ENCODE measurements at places on chromosomes 7 and 10. TPM values are rescaled to one million over a fixed set of nuclear protein-coding genes. Genes with fewer than 3 reads are reported as not detected.
A peak's percentile ranks its signal among the peaks of the same experiment; 100 is the strongest.

DNA sequence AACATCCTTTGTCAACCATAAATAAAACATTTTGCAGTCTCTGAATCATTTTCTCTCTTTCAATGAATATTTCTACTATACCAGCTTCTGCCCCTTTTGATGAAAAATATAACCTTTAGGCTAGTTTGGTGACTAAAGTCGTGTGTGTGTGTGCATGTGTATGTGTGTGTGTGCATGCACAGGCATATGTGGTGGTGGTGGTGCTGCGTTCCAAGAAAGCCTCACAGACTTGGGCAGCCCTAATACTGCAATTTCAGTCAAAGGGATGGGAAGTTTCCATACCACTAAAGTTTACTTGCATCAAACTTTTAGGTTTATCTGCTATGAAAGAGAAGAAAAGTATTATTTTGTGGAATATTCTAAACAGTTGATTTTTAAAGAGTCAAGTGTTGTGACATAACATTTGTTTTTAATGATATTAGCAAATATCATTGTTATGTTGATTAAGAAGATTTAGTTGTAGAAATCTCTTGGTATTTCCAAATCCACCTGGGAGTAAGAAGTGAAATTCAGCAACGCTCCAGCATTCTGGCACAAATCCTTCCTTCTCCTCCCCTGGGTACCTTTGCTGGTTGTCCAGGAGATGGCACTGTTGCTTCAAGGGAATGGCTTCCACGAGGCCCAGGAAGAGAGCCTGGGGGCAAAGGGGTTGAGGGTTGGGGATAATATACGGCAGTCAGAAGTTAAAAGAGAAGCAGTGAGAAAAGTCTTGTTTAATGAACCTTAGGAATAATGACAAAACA is 41.5 kb downstream of the ASB4 start:
- no peak overlapping the region for H3K27ac ChIP-seq
- no peaks in the 10 kb centered on the region for H3K27me3 ChIP-seq
- no peak overlapping the region for H3K4me3 ChIP-seq
- H3K4me1 ChIP-seq = no peaks in the 10 kb centered on the region

Gene GPC2
- total RNA-seq = 61.0 TPM

- no peaks in the 10 kb centered on the region for H3K27me3 ChIP-seq
- DNase-seq = no peak
- H3K36me3 ChIP-seq = peaks cover 6% of the 10 kb centered on the region
- H3K27ac ChIP-seq = no peak overlapping the region
Observed at GRCh38 chr7:155694851-155695250, 50.4 kb downstream of the RBM33 start.

Gene TMEM270
- not detected for total RNA-seq

DNA sequence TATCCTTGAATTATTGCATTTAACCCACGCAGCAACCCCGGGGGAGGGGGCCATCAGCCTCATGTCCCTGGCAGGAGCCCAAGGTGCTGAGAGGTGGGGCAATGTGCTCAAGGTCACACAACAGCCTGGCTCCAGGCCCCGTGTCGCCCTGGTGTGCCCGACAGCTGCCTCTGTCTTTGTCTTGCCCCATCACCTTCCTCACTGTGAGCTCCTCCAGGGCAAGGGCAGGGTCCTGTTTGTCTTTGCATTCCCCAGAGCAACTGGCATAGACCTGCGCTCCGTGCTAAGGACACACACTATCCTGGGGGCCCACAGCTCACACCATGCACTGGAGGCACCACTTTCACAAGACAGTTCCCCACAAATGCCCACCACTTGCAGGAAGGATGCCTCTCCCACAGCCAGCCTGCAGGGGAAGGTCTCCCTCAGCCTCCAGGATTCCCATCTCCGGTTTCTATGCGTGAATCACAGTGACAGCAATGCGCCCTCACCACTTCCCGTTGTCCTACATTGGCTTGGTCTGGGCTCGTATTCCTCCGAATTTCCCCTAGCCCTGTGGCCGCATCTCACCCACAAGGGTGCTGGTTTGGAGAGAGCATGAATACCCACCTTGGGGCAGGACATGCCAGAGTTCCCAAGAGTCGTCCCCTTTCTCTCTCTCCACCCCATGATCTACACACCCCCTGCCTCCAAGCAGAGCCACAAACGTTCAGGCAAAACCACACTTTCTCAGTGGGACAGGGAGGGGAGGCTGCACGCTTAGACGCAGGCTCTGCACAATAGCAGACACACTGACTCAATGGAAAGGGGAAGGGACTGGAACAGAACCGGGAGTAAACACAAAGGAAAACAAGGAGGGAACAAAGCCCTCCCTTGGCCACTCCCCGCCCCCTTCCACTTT is 10.3 kb downstream of the ITPRIP start:
- peaks cover 54% of the 10 kb centered on the region for H3K27me3 ChIP-seq
- peak overlapping the region; percentile 80 for H3K27ac ChIP-seq
- H3K4me3 ChIP-seq = peak overlapping the region; percentile 40
- H3K4me1 ChIP-seq = peaks cover 64% of the 10 kb centered on the region
- H3K36me3 ChIP-seq = no peaks in the 10 kb centered on the region
- DNase-seq = peak; percentile 91
